ENCODE measurements at places on chromosomes 11 and 22.

DNA sequence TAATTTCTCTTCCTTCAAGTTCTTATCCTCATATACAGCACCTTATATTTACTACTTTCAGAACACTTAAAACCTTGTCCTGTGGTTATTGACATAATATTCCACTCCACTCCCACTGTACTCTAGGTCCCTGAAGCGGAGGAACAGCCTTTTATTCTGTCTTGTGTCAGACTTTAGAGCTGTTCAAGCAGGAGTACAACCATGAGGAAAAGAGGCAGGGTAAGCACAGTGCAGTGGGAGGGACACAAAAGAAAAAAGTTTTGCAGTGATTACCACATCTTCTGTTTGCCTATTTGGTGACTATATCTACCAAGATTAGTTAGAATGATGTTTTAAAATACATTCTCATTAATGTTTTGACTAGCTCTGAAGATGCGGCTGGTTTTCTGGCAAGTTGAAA lies 122.0 kb upstream of the CEP126 start:
- no peak for DNase-seq

GRCh38 chr11:128809128-128809527 lies 58.0 kb downstream of the KCNJ1 start:
- no peak for DNase-seq

DNA sequence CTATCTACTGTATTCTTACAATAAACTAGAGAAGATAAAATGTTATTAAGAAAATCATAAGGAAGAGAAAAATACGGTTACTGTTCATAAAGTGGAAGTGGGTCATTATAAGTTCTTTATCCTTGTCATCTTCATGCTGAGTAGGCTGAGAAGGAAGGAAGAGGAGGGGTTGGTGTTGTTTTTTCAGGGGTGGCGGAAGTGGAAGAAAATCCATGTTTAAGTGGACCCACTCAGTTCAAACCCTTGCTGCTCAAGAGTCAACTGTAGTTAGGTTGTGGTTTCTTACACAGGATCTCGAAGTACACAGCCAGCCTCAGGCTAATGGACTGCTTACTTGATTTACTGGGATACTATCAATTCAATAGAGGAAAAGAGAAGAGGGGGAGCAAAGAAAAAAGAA lies 63.1 kb downstream of the PIWIL4 start:
- DNase-seq, result no peak

DNA sequence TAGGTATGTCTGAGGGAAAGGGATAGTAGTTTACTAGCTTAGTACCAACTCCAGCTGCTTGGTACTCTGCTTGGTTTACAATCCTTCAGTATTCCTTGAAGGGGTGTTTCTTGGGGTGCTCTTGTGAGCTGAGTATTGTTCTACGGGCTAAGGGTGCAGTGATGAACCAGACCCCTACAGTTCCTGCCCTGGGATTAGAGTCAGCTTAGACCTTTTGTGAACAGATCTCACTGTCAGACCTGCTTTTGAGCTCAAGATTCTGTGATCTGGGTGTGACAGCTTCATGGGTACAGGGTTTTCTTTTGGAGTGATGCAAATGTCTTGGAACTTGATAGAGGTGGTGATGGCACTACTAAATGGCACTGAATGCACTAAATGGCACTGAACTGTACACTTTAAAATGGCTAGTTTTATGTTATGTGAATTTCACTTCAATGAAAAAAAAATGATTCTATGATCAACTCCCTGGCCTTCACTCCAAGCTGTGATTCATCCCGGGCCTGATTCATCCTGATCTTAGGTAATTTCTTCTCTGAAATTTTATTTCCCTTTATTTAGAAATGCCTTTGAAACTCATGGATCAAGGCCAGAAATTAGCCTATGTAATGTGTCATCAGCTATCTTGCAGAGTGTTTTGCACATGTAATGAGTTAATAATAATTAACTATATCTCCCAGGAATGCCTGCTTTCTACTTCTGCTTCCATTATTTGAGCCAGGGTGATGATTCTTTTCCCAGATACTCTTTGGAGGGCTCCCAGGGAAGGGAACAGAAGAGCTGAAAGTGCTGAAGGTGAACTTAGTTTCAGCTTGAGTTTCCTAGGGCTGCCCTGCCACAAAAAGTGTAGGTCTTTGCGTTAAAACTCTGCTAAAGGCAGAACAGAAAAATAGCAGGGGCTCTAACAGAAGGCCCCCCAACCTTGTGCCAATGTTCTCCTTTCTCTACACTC lies 87.9 kb downstream of the NCAM1 start:
- no peak for DNase-seq

GRCh38 chr11:131302836-131303235 lies 67.6 kb upstream of the NTM start:
- DNase-seq, result no peak

- DNase-seq, result no peak
These were observed 50.1 kb upstream of the DKK3 start for GRCh38 chr11:12058425-12059115.

- no peak for DNase-seq
These were observed 15.3 kb upstream of the TPH1 start for GRCh38 chr11:18061351-18061750.

- no peak for DNase-seq
These were observed 71.2 kb downstream of the MYO7A start for GRCh38 chr11:77199137-77199745.

- DNase-seq, result no peak
These were observed 124.4 kb downstream of the CTTN start for GRCh38 chr11:70522593-70523311.

DNA sequence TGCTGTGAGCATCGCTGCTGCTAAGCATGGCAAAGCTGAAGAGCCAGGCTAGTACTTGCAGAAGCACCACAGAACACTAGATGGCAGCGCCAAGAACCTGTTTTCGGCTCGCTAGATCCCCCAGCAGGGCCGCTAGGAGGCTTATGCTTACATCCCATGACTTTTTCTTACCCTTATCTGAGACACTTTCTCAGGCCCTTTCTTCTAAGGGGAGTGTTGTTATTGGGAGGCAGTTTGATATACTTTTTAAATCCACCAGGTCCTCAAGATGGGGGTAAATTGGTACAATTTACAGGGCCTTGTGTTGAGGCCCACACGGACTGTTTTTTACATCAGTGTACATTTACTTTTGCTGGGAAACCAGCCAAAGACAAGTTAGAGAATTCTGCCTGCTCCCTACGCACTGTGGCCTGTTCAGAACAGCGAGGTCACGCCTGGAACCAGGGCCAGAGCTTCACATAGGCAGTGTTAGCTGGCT lies 4.0 kb downstream of the TRIM6 start:
- peak; percentile 38 for DNase-seq

DNA sequence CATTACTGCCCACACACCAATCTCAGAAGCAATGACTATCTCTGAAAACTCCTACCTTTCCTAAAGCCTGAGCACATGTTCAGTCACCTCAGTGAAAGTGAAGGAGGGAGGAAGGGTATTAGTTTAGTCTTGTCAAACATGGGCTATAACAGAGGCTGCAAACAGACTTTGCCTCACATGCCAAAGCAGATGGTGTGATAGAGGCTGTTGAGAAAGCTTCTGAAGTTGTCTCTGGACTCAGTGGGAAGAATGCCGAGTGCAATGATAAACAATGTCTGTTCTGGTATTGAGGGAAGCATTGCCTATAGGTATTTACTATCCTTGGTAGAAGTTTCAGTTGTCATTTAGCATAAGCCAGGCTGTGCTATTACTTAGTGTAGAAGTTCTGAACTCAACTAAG lies 314.5 kb upstream of the CCDC90B start:
- no peak for DNase-seq

GRCh38 chr11:36501236-36501635 lies 8.8 kb downstream of the TRAF6 start:
- no peak for DNase-seq

DNA sequence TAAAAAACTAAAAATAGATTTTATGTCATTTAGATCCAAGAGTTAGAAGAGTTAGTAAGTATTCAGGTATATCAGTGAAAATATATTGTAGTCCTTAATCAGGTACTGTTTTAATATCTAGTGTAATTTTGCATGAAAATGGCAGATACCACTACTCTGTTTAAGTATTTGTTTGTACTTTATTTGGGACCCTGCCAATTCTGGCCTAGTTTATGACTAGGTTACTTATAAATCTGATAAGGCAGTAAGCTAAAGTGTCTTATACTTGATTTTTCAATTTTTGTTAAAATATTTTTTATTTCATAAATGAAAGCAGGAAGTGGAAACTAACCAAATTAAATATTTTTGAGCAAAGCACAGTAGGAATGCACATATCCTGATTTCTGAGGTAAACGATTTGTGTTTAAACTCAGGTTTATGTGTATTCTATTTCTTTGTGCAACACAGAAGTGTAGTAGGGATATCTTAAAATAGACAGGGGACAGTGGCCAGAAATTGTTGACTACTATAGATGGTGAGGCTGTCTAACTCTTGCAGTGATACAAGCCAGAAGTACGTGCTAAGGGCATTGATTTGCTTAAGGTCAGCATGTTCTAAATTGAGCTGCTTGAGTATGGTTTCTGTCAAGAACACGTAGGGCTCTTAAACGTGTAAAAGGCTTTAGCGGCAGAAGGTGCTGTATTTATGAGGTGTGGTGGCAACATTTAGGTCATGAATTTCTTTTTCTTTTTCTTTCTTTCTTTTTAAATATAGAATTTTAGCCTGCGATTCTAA lies 34.0 kb downstream of the HIPK3 start:
- no peak for DNase-seq

DNA sequence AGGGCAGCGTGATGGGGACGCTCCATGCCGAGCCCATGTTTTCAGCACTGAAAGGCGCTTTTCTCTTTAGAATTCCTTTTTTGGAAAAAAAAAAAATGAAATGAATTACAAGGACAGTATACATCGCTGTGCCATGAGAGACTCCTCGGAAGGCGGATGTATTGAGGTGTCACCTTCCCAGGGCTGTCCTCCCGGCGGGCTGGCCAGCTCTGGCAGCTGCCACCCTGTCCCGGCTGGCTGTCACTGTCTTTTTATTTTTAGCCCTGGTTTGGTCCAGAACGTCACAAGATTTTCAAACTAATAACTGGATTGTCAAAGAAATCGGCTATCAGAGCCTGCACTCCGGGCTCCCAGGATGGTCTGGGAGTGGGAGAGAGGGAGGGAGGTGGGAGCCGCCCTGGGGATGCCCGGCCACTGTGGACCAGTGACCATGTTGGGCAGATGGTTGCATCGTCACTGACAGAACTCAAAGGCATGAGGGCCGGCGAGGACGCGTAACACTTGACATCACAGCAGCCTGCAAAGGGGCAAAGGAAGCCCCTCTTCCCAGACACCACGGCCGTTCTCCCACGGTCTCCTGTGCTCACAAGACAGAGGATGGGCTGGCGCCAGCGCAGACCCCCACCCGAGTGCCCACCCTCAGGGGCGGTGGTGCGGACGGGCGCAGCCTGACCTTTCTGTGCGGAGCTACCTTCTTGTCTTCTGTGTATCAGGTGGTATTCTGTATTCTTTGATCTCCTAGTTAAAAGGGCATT lies 392.9 kb downstream of the TBC1D22A start:
- no peak for DNase-seq
